ENCODE measurements at places on chromosomes 2 and 18.

DNA sequence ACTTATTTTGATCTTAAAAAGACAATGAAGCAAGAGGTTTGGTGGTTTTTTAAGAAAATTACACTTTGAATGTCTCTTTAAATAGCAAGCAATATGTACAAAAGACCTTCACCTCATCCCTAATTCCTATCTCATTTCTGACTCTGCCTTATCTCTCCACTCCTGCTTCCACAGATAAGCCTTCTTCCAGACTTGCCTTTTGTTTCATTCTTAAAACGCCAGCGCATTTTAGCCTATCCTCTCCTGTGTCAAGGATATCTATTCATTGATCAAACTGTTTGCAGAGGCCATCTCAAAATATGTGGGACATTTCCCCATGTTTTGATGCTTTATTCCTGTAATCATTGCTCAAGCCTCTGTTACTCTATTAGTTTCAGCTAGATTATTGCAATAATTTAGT, 562.5 kb downstream of the PARD3B start:
- no peak for DNase-seq

GRCh38 chr2:121826036-121826435, 70.6 kb downstream of the TSN start:
- no peak for DNase-seq

- DNase-seq = no peak
Observed at GRCh38 chr18:55893948-55894347, 306.0 kb upstream of the TCF4 start.

DNA sequence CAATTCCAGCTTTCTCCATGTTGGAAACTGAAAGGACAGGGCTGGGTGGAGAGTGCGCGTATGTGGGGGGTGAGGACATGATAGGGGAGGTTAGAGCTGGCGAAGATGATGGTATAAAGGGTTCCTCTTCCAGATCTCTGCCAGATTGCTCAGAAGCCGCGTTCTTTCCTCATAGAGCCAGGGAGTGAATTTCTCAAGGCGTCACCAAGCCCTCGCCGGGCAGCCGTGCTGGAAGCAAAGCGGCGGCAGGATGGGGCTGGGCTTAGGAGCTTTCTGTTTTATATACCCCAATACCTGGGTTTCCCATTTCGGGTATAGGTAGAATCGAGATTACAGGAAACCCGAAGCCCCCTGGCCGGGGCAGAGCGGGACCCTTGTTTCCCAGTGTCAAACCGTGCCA, 43.8 kb downstream of the DDX18 start:
- DNase-seq = no peak

DNA sequence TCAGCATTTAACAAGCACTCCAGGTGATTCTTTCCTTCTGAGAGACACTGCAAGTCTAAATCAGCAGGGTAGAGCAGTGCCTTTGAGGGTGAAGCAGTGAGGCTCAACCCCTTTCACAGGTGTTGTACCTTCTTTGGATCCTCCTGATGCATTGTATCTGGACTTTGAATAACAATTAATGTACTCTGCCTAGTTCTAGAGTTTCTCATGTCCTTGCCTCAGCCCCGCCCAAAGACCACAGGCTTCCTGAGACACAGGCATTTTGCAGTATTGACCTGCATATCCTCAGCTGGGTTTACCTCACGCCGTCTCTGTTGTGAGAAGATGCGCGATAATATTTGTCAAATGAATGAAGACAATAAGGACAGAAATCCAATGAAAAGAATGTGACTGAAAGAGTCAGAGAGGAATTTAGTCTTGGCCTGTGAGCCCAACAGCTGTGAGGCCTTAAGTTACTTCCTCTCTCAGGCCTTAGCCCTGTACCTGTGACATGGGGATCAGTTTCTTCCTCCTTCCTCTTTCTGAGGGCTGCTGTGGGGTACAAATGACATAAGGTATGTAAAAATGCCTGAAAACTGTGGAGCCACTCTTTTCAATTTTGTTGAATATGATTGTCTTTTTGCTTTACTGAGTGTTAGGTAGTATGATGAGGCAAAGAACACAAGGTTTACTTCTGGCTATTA, 43.7 kb downstream of the WIPF1 start:
- DNase-seq = no peak

- no peak for DNase-seq
Observed at GRCh38 chr2:227592694-227593387, 5.9 kb upstream of the SCYGR2 start.

GRCh38 chr2:185978634-185979407, 240.2 kb downstream of the FSIP2 start:
- DNase-seq = no peak

Measured in GM12891 (cell line).